CD4-positive, alpha-beta T cell treated with Interleukin-12 subunit alpha and Interleukin-12 subunit beta, for 1 hour (primary cell): ENCODE measurements at places on chromosomes 3 and 15.

GRCh38 chr15:99102332-99103235, 2.3 kb upstream of the SYNM start:
- no peak for DNase-seq

DNA sequence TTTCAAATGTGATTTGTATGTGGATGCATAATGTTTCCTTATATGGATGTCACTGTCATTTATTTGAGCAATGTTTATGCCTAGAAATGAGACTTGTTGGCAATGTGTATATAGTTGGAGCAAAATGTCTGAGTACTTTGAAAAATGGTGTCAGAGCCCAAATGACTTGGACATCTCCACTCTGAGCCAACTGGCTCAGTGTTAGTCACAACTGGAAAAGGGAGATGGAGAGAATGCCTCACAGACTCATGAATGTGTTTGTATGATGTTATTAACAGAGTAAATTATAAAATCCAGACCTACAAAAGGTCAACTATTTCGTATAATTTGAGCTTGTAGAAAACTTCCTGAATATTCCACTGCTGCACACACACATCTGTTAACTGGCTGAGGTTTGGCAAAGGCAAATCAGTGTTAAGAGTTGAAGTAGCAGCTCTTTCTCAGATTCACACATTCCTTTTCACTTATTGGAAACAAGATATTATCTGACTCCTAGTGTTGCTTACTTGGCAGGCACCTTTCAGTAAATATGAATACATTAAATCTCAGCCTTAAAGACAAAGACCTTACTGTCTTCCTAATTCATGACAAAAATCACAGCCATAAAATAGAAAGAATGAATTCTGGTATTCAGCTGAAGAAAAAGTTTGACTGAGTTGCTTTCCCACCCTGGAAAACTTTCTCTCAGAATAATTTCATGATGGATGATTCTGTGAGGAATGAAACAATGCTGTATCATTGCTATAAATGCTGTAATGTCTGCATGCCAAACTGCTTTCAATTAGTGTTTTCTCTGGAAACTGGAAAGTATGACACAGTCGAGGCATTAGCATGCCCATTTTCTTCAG, 27.0 kb downstream of the ADIPOQ start:
- no peak for DNase-seq

- peak; percentile 56 for DNase-seq
Measured at GRCh38 chr15:64686130-64686735, 89.2 kb downstream of the RBPMS2 start.

GRCh38 chr3:61035573-61035972, 215.7 kb downstream of the FHIT start:
- no peak for DNase-seq

GRCh38 chr3:141410846-141411245, 42.5 kb downstream of the ZBTB38 start:
- DNase-seq: no peak

- no peak for DNase-seq
Measured at GRCh38 chr15:36479200-36479896, 100.1 kb upstream of the CDIN1 start.

GRCh38 chr3:114427285-114428043, 133.6 kb downstream of the TIGIT start:
- no peak for DNase-seq

- no peak for DNase-seq
Measured at GRCh38 chr3:133106169-133106568, 68.0 kb downstream of the TMEM108 start.

GRCh38 chr15:58069008-58069407, 3.5 kb upstream of the ALDH1A2 start:
- no peak for DNase-seq

GRCh38 chr3:187737368-187738070, 7.7 kb downstream of the BCL6 start:
- peak; percentile 57 for DNase-seq

DNA sequence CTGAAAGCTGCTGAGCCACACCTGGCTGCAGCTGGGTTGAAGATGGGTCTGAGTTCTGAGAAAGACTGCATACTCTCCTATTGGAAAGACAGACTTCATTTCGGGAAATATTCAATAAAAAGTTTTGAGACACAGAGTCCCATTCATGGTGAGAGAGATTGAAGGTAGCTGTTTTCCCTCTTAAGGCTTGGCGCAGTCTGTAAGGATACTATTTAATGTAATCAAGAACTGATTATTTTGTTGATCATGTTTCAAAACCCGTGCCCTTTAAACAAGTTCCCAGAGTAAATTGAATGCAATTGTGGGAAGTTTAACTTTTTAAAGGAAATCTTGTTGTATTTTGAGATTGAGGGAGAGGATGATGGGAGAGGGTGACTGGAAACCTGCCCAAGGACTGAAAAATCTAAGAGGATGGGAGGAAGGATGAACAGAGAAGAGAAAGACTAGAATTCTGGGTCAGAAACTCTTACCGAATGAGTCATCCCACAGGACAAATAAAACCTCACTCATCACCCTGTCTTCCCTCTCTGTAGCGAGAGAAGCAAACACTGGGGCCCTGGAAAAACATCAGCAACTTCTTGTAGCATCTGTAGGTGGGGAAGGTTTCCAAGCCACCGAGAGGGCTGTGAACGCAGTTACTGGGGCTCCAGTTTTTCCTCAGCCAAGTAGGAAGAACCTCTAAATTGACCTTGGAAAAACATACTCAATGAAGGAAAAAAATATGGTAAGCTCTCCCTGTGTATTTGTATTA, 193.2 kb upstream of the TPRG1 start:
- DNase-seq: no peak

DNA sequence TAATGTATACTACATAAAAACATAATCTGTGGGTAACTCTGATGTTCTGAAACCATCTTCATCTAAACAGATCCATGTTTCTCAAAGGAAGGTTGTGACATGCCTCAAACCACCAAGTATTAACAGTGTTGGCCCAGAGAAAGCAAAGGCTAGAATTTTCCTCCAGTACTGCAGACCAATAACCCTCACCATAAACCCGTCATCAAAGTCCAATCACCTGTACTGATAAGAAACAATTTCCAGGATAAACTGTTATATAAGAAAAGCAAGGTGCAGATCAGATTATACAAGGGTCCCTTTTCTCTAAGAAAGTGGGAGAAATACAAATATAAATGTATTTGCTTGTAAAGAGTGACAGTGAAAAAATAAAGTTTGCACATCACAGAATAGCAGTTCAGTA, 32.3 kb downstream of the TBC1D2B start:
- no peak for DNase-seq

DNA sequence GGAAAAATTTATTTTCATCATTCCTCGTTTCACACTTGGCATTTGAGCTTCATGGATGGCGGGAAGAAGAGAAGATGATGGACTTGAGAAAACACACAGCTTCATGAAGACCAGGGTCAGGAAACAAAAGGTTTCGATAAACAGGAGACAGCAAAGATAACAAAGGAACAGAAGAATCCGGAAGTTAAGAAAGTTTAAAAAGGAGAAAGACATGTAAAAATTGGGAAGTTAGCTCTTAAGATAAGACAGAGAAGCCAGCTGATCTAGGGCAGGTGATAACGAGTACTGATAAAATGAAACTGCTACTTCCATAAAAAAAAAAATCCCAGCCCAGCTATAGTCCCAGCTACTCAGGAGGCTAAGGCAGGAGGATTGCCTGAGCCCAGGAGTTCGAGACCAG, 23.9 kb downstream of the IL5RA start:
- DNase-seq: no peak

- no peak for DNase-seq
Measured at GRCh38 chr3:8621872-8622271, 22.7 kb downstream of the SSUH2 start.

DNA sequence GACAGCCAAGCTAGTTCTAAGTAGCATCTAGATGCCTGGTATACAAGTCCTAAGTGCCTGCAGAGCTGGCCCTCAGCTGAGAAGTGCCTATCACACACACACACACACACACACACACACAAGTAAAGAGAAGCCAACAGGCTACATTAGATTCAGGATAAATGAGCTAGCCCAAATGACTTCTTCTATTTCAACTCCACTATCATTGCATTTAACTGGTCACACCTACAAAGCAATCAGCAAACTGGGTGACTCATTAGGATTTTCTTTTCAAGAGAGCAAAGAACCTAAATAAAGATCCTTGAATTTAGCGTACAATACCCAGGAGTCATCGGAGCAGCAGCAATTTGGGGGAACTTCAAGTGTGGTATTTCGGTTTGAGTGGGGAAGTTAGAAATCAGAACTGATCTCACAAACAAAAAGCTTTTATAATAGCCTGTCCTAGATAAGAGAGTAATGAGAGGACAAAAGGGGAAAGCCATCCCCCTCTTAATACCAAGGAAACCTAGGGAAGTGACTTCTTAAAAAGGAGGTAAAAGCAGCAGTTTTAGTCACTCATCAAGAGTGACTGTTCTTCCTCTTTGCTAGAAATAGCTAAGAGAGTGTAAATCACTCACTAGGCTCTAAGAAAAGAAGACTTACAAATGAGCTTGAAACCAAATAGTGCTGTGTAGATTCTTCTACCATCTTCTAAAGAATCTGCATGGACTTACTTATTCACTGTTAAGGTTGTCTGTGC, 112.7 kb downstream of the TNIK start:
- no peak for DNase-seq

DNA sequence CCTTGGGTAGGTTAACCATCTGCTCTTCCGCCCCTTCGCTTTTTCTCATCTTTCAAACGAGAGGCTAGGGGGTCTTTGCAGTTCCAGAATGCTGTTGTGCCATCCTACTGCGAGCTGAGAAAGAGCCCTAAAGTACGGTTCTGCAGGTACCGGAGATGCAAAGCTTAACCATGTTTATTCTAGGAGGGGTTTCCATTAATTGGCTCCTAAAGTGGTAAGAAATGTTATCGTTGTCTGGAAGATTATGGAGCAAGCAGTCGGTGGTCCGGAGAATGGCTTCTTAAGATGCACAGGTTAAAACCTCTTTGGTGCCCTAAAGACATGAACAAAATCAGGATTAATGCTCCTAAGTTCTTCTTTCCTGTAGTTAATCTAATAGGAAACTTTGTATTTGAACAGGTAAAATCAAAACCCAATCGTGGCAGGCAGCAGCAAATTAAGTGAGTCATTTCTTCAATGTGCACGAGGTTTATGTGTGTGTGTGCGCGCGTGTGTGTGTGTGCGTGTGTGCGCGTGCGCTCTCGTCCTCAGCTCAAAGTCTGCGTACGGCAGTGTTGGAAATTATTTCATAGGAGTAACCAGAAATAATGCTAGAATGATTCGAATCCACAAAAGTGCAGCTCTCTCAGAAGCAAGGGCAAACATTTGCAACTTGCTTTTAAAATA, 772 bp downstream of the FAM81A start:
- DNase-seq: no peak

- peak; percentile 69 for DNase-seq
Measured at GRCh38 chr15:65832549-65833364, 36.5 kb upstream of the RAB11A start.

GRCh38 chr3:46349484-46350261, 4.2 kb upstream of the CCR2 start:
- DNase-seq: peak; percentile 47

DNA sequence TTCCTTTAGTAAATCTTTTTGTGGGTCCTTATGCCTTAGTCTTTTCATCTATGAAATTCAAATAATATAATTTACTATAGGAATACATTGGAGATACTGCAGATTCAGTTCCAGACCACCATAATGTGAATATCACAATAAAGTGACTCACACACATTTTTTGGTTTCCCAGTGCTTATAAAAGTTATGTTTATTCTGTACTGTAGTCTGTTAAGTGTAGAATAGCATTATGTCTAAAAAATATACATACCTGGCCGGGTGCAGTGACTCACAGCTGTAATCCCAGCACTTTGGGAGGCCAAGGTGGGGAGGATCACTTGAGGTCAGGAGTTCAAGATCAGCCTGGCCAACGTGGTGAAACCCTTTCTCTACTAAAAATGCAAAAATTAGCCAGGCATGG, 53.9 kb upstream of the PAQR5 start:
- no peak for DNase-seq

- no peak for DNase-seq
Measured at GRCh38 chr3:33218446-33219174, at the start of gene SUSD5. TSS of gene SUSD5 (minus strand) at chr3:33218810. CDS start at chr3:33218797, 13 bp downstream.

- DNase-seq: no peak
Measured at GRCh38 chr3:7630351-7630911, 769.5 kb downstream of the GRM7 start.

- DNase-seq: no peak
Measured at GRCh38 chr3:119099785-119100184, 46.2 kb upstream of the TEX55 start.

GRCh38 chr15:68244235-68244634, 14.7 kb upstream of the CLN6 start:
- no peak for DNase-seq

- DNase-seq: no peak
Measured at GRCh38 chr3:14802381-14802731, 16.4 kb upstream of the FGD5 start.

DNA sequence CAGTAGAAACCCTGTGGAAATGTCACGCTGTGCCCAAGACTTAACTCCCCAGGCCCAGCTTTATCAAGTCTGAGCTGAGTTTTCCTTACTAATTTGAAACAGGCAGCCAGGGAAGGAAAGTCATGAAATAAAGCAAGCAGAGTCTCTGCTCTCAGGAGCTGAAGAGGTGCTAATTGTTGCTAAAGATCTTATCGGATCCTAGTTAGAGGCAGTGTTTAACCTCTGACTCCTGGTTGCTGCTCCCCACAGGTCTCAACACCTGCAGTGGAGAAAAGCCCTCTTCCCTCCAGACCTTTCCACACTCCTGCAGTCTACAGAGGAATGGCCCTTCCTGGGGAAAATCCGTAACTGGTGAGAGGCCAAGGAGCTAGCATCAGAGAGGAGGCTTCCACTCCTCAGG, 628.2 kb downstream of the NTRK3 start:
- no peak for DNase-seq

DNA sequence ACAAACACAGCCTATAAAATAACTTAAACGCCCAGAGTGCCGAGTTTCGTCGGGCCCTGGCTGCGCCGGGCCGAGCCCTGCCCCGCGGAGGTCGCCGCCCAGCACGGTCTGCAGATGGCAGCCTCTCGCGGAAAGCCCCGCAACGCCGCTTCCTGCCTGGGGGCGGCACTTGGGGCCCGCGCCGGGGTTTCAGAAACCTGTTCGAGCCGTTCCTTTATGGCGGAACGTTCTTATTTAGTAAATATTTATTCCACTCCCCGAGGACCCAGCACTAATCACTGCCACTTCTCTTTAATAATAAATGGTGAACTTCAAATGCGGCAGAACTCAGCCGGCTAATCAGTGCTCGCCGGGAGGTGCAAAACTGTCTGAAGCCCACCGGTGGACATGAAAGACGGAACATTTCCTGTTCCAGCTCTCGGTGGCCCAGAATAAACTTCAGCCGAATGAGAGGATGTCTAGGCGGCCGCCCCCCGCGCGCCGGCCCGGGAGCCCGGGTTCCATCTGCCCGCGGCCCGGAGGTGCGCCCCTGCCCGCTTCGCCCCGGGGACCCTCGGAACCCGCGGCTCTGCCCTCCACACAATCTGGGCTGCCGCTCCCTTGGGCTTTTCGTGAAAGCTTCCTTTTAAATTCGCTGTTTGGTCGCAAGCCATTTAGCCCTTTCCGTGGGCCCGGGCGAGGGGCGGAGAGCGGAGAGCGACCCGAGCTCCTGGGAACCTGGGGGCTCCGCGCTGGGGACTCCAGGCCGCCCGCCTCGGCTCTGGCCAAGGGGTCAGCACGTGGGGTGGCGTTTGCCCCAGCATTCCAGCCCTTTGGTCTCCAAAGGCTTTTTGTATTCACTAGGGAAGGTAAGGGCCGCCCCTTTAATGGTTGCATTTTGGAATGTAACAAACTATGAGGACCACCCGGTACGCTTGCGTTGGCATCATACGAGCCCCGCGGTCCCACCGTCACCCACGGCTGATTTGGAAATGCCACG, 110.8 kb upstream of the ATP11B start:
- DNase-seq: peak; percentile 53
